Natural killer cell (primary cell): ENCODE measurements at places on chromosomes 5 and 9. TPM values are rescaled to one million over a fixed set of nuclear protein-coding genes. Genes with fewer than 3 reads are reported as not detected.
A peak's percentile ranks its signal among the peaks of the same experiment; 100 is the strongest.

- no peak overlapping the region for H3K27ac ChIP-seq
- H3K4me1 ChIP-seq = no peaks in the 10 kb centered on the region
- no peak overlapping the region for H3K4me3 ChIP-seq
- H3K27me3 ChIP-seq = no peaks in the 10 kb centered on the region
Observed at GRCh38 chr5:15320871-15321270, 179.1 kb upstream of the FBXL7 start.

DNA sequence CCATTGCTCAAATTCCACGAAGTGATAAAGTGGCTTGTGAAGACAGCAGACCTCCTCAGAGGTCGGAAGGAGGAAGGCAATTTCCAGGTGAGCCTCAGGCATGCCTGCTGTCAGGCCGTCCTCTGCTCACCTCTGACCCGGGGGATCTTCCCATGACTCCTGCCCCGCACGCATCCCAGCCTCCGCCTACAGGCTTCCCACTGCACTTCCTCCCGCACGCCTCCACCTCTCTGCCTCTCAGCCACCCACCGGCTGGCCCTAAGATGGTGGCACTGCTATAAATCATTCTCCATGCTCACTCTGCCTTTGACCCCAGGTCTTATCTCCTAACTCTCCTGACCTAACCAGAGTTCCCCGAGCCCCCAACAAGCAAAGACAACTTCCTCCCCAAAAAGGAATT lies 49.4 kb upstream of the DNAH5 start:
- no peak overlapping the region for H3K27ac ChIP-seq
- DNase-seq = no peak
- no peak overlapping the region for H3K4me3 ChIP-seq
- no peaks in the 10 kb centered on the region for H3K36me3 ChIP-seq
- H3K4me1 ChIP-seq = no peaks in the 10 kb centered on the region

- H3K36me3 ChIP-seq = no peaks in the 10 kb centered on the region
- no peak overlapping the region for H3K4me3 ChIP-seq
- no peak for DNase-seq
- no peak overlapping the region for H3K27ac ChIP-seq
- peaks cover 3% of the 10 kb centered on the region for H3K4me1 ChIP-seq
Observed at GRCh38 chr5:168218746-168219145, 72.7 kb upstream of the WWC1 start.

DNA sequence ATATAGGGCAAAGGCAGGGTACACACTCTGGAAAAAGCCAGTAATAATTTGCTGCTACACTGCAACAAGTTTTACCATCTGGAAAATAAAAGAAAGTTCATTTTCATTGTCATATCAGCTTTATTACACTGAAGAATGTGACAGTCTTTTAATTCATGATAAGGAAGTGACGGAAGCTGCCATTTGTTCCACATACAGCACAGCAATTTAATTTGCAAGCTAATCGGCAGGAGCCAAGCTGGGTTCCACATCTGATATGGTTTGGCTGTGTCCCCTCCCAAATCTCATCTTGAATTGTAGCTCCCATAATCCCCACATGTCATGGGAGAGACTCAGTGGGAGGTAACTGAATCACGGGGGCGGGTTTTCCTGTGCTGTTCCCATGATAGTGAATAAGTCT lies 16.5 kb downstream of the PRELID2 start:
- no peaks in the 10 kb centered on the region for H3K36me3 ChIP-seq
- no peaks in the 10 kb centered on the region for H3K27me3 ChIP-seq
- no peak overlapping the region for H3K4me3 ChIP-seq
- no peak overlapping the region for H3K27ac ChIP-seq
- no peaks in the 10 kb centered on the region for H3K4me1 ChIP-seq

DNA sequence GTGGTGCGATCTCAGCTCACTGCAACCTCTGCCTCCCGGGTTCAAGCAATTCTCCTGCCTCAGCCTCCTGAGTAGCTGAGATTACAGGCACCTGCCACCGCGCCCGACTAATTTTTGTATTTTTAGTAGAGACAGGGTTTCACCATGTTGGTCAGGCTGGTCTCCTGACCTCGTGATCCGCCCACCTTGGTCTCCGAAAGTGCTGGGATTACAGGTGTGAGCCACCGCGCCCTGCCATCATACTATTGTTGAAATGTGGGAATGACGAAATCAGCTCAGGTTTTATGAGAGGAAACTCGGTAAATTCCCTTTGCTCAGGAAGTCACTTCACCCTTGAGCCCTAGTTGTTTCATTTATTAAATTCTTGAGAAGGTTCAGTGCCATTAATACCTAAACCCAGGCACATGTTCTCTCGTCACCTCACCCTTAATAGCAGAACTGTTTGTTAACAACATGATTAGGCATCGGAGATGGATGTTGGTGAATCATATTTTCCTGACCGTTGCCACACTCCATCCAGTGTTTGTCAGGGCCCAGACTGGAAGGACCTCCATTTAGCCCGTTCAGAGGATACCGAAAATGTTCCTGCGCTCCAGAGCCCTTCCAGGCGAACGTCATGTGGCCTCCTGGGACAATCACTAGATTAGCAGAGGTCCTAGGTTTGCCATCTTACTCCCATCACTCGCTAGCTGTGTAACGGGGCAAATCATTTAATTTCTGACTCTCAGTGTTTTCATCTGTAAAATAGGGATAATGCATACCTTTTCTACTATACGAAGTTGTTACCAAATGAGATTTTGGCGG lies 20.0 kb upstream of the CREBRF start:
- peak overlapping the region; percentile 59 for H3K27ac ChIP-seq
- no peaks in the 10 kb centered on the region for H3K27me3 ChIP-seq

- H3K4me3 ChIP-seq = no peak overlapping the region
- no peak overlapping the region for H3K27ac ChIP-seq
- H3K4me1 ChIP-seq = no peaks in the 10 kb centered on the region
- no peaks in the 10 kb centered on the region for H3K27me3 ChIP-seq
- DNase-seq = no peak
Observed at GRCh38 chr5:9233035-9233434, 312.8 kb downstream of the SEMA5A start.

- H3K27ac ChIP-seq = peak overlapping the region; percentile 67
- H3K4me1 ChIP-seq = peaks cover 29% of the 10 kb centered on the region
- H3K27me3 ChIP-seq = no peaks in the 10 kb centered on the region
Observed at GRCh38 chr5:143694357-143694756, 117.6 kb upstream of the HMHB1 start.

GRCh38 chr9:10661994-10662393 lies 49.2 kb upstream of the PTPRD start:
- no peaks in the 10 kb centered on the region for H3K27me3 ChIP-seq
- H3K36me3 ChIP-seq = no peaks in the 10 kb centered on the region
- no peak overlapping the region for H3K4me3 ChIP-seq
- H3K27ac ChIP-seq = no peak overlapping the region
- H3K4me1 ChIP-seq = no peaks in the 10 kb centered on the region

DNA sequence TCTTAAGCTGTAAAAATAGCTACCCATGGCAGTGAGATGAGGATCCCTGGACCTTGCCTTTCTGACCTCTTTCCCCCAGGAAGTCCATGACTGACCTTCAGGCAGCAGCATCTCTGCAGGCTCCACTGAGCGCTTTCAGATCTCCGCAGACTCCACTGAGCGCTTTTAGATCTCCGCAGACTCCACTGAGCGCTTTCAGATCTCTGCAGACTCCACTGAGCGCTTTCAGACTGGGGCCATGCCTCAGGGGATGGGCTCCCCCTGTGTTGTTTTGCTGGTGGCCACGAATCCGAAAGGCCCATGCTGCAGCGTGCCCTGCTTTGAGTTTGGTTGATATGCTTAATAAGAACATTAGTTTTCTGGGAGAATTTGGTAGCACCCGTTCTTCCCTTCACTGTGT lies 254.2 kb downstream of the FANCC start:
- H3K27me3 ChIP-seq = no peaks in the 10 kb centered on the region
- H3K36me3 ChIP-seq = no peaks in the 10 kb centered on the region
- DNase-seq = no peak
- peaks cover 3% of the 10 kb centered on the region for H3K4me1 ChIP-seq

GRCh38 chr5:109485030-109485429 lies 75.3 kb upstream of the PJA2 start:
- no peak overlapping the region for H3K27ac ChIP-seq
- H3K27me3 ChIP-seq = no peaks in the 10 kb centered on the region
- no peak overlapping the region for H3K4me3 ChIP-seq
- no peak for DNase-seq
- no peaks in the 10 kb centered on the region for H3K36me3 ChIP-seq

DNA sequence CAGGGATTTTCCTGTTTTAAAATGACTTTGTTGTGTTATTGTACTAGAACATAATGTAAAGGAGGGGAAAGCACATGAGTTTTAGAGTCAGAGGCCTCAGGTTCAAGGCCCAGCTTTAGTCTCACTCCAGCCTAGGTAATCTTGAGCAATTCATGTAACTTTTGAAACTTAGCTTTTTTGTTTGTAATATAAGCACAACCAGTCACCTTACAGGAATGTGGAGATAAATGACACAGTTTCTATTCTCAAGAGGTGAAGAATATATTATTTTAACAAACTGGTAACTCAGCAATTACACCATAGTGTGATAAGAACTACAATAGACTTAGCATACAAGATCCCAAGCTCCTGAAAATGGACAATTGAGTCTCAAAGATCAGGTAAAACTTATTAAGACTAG lies 51.2 kb downstream of the ADAMTS19 start:
- no peaks in the 10 kb centered on the region for H3K36me3 ChIP-seq
- no peak overlapping the region for H3K4me3 ChIP-seq
- H3K27ac ChIP-seq = no peak overlapping the region
- no peaks in the 10 kb centered on the region for H3K27me3 ChIP-seq
- H3K4me1 ChIP-seq = no peaks in the 10 kb centered on the region
- no peak for DNase-seq

GRCh38 chr5:170445936-170446335 lies 56.8 kb upstream of the KCNMB1 start:
- no peaks in the 10 kb centered on the region for H3K36me3 ChIP-seq
- no peaks in the 10 kb centered on the region for H3K4me1 ChIP-seq
- DNase-seq = no peak
- H3K4me3 ChIP-seq = no peak overlapping the region
- H3K27ac ChIP-seq = no peak overlapping the region

DNA sequence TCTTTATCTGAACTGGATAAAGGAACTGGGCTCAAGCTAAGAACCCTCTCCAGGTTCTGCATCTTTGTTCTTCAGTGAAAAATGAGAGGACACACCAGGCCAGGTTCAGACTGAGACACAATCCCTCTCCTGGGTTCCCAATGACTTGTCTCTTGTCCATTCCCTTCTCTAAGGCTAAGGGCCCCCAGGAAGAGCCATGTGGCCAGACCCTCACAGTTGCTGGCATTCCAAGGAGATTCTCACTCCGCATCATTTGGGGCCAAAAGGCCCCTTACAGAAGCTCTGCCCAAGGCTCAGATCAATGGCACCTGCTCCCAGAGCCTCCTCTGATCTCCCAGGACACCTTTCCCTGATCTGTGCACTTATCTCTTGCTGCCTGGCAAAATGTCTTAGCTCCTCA lies 4.9 kb downstream of the IL4 start:
- H3K4me3 ChIP-seq = no peak overlapping the region
- no peaks in the 10 kb centered on the region for H3K27me3 ChIP-seq
- H3K4me1 ChIP-seq = peaks cover 12% of the 10 kb centered on the region
- no peaks in the 10 kb centered on the region for H3K36me3 ChIP-seq
- DNase-seq = no peak

GRCh38 chr5:37807015-37807414 lies 32.8 kb downstream of the GDNF start:
- no peaks in the 10 kb centered on the region for H3K27me3 ChIP-seq
- H3K4me1 ChIP-seq = no peaks in the 10 kb centered on the region
- H3K36me3 ChIP-seq = no peaks in the 10 kb centered on the region
- H3K27ac ChIP-seq = no peak overlapping the region

DNA sequence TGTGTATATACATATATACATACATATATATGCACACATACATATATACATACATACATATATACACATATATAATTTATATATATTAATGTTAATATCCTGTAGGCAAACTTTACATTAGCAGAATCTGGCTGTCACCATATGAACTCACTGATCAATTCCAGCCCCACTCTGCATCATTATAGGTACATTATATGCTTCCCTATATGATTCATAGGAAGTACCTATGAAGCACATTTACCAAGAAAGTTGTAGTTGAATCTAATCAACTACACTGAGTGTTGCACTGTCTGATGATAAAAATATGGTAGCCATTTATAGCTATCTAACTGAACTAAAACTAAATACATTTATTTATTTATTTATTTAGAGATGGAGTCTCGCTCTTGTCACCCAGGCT lies 5.5 kb upstream of the SPATA6L start:
- H3K36me3 ChIP-seq = no peaks in the 10 kb centered on the region
- H3K4me3 ChIP-seq = no peak overlapping the region
- DNase-seq = no peak
- no peaks in the 10 kb centered on the region for H3K4me1 ChIP-seq

DNA sequence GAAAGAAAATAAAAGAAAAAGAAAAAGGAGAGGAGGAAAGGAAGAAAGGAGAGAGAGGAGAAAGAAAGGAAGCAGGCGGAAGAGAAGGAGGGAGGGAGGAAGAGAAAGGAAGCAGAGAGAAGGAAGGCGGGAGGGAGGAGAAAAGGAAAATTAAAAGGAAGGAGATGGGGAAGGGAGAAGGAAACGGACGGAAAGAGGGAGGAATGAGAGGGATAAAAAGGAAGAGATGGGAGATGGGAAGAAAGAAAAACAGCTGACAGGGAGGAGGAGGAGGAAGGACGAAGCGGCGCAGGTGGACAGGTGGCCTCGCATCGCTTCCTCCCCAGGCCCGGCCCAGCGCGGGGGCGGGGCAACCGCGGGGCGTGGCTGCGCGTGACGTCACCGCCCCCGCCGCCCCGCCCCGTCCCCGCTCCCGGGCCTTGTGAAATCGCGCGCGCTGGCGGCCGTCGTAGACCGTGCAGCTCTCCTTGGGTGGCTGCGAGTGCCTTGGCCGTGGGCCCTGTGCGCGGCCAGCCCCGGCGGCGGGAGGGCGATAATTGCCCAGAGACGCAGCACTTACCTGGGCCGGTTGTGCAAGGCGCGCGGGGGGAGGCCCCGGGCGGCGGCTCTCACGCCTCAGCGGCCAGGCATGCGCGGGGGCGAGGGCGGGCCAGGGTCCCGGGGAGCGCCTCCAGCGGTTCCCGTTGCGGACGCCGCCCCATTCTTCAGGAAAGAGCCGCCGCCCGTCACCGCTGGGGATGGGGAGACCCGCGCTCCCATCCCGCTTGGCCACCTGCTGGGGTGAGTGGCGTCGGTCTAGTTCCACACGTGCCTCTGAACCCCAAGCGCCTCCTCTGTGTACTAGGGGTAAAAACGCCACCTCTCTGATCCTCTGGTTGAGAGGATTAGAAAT lies 49.6 kb upstream of the FOXE1 start:
- H3K27me3 ChIP-seq = peaks cover 6% of the 10 kb centered on the region
- peak; percentile 62 for DNase-seq
- H3K27ac ChIP-seq = no peak overlapping the region
- H3K4me1 ChIP-seq = peaks cover 6% of the 10 kb centered on the region

- no peaks in the 10 kb centered on the region for H3K27me3 ChIP-seq
- no peaks in the 10 kb centered on the region for H3K4me1 ChIP-seq
- no peak overlapping the region for H3K4me3 ChIP-seq
- H3K27ac ChIP-seq = no peak overlapping the region
- H3K36me3 ChIP-seq = no peaks in the 10 kb centered on the region
- no peak for DNase-seq
Observed at GRCh38 chr5:174553556-174553955, 170.8 kb upstream of the MSX2 start.

The PLAC8L1 gene
- not detected for total RNA-seq

The PDCD1LG2 gene
- 0.14 TPM for total RNA-seq

The SLC36A2 gene
- not detected for total RNA-seq

The FBXO10 gene
- total RNA-seq = 2.1 TPM

The EIF4E1B gene
- total RNA-seq = not detected

The HABP4 gene
- total RNA-seq = 3.6 TPM

The LHFPL2 gene
- 0.85 TPM for total RNA-seq

The CDH6 gene
- not detected for total RNA-seq
